ENCODE measurements at places on chromosomes 13 and 19.

- DNase-seq, result no peak
Measured at GRCh38 chr13:108755083-108755482, 125.7 kb downstream of the MYO16 start.

GRCh38 chr19:53909471-53910169, 542 bp downstream of the CACNG7 start:
- DNase-seq, result no peak

- DNase-seq, result no peak
Measured at GRCh38 chr19:48571378-48572162, 19.6 kb downstream of the SULT2B1 start.

- DNase-seq, result no peak
Measured at GRCh38 chr19:22634450-22634827, 315 bp downstream of the ZNF492 start.

DNA sequence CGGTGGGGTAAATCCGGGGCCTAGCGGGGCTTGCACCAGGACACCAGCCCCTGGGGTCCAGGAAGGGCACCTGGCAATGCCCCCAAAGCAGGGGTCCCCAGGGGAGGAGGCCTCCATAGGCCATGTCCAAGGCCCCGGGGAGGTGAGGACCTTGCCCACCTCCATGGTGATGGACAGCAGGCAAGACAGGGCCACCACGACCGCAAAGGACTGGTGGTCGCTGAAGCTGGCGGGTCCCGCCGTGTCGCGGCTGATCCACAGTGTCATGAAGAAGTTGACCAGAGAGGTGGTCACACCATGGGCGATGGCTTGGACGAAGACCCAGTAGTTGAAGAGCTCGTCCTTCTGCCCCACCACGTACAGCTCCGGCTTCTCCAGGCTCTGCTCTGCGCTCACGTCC, 26.8 kb downstream of the ATP8B3 start:
- no peak for DNase-seq

DNA sequence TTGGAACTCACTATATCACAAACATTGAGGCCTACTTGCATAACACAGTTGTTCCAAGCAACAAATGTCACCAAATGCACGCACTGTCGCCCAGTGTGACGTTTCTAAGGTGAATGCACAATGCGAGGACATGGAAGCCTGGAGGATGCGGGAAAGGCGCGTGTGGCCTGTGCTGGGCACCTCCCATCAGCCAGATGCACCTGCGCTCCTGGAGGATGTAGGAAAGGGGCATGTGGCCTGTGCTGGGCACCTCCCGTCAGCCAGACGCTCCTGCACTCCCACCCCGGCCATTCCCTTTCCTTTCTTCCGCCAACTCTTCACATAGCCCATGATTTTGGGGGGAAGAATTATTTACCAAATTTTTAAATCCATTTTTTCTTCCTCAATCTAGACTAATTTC, 202.4 kb upstream of the SOX1 start:
- DNase-seq, result no peak

DNA sequence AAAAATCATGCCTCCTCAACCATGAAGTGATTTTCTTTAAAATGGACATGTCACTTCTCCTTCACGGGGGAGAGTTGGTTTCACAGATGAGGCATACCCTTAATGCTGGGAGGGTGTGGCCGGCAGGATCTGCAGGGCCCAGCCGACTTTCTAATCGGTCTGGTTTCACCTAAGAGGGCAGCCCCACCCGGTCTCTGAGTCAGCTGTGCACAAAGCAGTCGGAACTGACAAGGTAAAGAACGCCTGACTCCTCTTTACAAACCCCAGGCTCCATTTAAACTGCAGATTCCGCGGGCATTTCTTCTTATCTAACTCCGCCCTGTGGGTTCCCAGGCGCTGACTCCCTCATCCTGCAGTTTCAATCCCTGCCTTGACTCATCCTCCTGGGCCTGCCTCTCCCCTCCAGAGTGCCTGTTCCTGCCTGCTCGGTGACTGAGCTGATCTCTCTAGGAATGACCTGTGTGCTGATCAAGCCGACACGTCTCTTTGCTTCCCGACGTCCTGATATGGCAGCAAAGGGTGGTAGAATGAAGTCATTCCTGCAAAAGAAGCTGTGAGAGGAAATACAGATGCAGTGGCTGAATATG, 63.4 kb downstream of the EFNB2 start:
- DNase-seq, result no peak

DNA sequence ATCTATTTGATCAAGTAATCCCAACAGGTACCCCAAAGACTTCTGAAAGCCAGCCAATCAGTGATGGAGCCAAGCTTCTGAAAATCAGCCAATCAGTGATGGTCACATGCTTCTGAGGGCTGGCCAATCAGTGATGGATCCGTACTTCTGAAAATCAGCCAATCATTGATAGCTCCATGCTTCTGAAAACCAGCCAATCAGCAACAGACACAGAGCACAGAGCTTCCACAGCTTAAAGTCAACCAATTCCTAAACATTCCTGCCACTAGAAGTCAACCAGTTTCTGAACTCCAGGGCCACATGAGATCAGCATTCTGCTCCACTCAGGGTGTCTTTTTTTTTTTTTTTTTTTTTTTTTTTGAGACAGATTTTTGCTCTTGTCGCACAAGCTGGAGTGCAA, 8.2 kb upstream of the HSD17B14 start:
- DNase-seq, result no peak

DNA sequence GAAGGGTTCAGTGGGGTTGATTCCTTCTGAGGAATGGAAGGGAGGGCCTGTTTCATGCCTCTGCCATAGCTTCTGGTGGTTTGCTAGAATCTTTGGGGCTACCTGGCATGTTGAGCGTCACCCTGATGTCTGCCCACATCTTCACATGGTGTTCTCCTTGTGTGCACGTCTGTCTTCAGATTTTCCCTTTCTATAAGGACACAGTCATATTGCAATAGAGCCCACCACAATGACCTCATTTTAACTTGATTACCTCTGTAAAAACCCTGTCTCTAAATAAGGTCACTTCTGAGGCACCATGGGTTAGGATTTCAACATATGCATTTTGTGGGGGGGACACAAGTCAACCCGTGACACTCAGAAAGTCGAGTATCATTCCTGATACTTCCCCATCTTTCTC, 257.9 kb downstream of the COG6 start:
- DNase-seq, result no peak

GRCh38 chr13:28650284-28650683, 8.6 kb upstream of the POMP start:
- DNase-seq, result no peak

- no peak for DNase-seq
Measured at GRCh38 chr19:40314656-40315055, 29.5 kb upstream of the AKT2 start.

GRCh38 chr13:99863789-99864626, 107.6 kb downstream of the ZIC5 start:
- DNase-seq, result no peak

- DNase-seq, result peak; percentile 84
Measured at GRCh38 chr19:11481534-11482383, 913 bp upstream of the ELAVL3 start.

DNA sequence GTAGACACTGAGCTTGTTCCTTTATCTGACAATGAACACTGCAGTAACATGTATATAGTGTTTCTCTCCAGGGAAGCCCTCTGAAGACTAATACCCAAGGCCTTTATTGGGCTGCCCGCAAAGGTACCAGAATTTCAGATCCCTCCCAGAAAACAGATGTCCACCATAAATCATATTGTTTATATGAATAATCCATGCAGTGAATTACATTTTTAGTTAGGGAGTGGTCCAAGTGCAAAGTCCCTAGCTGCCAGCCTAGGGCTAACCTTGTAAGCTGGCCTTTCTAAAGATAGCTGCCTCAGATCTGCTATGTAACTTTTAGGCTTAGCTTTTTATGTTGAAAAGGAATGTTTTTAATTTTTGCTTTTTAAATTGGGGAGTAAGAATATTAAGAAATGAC, 44.7 kb downstream of the TDRD3 start:
- no peak for DNase-seq

GRCh38 chr13:75645141-75645540, 9.0 kb downstream of the LMO7 start:
- DNase-seq, result no peak

DNA sequence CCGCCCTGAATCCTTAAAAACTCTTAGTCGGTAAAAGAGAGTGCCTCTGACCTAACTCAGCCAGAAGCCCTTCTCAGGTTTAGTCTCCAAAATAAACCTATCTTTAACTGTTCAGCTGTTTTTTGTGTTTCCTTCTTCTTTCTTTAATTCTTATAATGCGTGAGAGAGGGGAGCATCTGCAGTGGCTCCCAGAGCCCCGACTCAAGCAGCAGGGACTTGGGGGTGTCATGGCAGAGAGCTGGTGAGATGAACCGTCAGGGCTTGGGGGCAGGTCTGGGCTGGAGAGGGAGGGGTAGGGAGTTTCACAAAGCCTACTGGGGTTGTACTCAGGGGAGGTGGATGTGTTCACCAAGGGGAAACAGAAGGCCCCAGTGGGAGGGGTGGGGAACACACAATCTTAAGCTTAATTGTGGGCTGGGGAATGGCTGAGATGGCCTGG, 16.8 kb upstream of the SIGLEC6 start:
- DNase-seq, result no peak

DNA sequence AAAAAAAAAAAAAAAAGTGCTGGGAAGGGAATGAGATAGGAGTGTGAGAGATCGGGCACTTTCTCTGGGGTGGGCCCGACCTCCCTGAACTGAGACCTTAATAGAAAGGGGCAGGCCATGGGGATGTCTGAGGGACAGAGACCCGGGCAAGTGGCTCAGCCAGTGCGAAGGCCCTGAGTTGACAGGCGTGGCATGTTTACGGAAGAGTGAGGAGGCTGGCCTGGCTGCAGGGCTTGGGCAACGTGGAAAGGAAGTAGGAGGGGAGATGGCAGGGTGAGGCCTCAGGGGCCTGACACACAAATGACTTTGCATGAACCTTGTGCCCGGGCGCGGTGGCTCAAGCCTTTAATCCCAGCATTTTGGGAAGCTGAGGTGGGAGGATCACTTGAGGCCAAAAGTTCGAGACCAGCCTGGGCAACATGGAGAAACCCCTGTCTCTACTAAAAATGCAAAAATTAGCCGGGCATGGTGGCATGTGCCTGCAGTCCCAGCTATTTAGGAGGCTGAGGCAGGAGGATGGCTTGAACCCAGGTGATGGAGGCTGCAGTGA, 13.9 kb downstream of the FCHO1 start:
- no peak for DNase-seq

- DNase-seq, result peak; percentile 28
Measured at GRCh38 chr13:28324181-28324789, 170.6 kb downstream of the FLT1 start.
